Astrocyte of the spinal cord (primary cell): ENCODE measurements at places on chromosomes 4 and X.

DNA sequence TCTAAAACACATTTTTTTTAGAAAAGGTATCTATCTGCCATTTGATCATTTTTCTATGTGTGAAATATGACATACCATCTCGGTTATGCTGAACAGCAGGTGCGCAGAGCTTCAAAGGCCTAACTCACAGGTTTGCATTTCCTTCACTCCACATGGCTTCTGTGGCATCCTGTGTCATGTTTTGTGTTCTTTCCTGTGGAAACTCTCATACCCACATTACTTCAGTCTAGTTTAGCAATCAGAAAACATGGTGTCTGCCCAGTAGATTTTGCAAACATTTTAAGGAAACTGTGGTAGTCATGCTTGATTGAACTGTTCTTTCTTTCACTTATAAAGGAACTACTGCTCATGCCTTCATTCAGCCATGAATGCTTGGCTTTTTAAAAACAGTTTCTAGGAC, 11.3 kb upstream of the ARAP2 start:
- DNase-seq, result no peak

DNA sequence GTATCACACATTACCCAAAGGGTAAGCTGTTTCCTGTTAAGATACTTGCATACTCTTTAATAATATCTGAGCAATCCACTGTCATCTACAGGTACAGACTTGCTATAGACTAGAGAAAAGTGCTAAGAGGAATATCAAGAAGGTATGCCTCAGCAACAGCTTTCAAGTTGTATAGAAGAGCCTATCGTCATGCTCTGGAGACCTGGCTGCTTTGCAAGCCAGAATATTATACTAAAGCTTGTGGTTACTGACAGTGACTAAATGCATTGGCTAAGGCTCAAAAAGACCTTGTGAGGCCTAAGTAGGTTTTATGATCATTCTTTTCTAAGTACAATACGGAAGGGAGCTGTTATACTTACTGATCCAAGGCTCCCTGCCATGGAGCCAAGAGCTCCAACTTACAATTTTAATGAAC, 11.3 kb downstream of the LAMP2 start:
- peak; percentile 84 for DNase-seq

DNA sequence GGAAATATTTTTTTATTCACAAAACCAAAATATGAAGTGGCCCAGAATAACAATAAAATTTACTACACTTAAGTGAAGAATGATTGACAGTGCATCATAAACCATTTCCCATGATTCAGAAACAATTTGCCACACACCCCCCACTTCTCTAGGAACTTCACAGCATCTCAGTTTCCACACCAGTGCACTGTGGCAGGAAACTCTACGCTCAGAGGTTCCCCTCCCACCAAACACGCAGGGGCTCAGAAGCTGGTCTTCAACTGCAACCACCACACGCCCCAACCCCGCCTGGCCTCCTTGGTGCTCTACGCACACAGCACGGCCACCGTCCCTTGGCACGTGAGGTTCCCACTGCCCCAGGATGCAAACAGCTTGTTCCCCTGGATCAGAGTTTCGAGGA, 63.7 kb downstream of the ZFYVE28 start:
- no peak for DNase-seq

- DNase-seq, result no peak
Observed at GRCh38 chrX:85573801-85574200, 194.3 kb upstream of the POF1B start.

DNA sequence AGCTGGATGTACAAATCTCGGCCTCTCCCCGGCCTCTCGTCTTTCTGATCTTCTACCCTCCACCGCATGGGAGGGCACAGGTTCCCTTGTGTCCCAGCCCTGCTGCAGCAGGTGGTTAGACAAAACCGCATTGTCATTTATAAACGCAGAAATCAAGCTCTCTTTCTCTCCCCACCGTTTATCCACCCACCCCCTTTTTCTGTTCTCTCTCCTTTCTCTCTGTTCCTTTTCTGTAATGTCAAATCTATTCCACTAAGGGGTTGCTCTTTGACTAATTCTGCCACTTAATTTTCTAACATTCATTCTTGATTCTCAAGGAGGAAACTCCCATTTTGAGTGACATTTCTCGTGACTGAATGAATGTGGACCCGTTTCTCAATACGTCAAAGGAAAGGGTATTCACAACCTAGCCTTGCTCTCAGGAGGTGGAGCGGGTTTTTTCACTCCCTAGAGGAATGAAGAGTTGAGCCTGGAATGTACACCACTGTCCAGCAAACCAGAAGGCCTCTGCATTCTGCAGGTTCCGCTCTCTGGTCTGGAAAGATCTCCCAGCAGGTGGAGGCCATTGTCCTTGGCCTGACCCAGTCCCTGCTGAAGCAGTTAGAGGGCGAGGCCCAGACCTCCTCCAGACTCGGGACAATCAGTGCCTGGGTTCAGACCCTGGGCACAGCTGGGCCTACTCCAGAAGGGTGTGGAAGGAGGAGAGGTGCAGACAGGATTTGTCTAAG, 70.9 kb upstream of the ENPP6 start:
- no peak for DNase-seq

DNA sequence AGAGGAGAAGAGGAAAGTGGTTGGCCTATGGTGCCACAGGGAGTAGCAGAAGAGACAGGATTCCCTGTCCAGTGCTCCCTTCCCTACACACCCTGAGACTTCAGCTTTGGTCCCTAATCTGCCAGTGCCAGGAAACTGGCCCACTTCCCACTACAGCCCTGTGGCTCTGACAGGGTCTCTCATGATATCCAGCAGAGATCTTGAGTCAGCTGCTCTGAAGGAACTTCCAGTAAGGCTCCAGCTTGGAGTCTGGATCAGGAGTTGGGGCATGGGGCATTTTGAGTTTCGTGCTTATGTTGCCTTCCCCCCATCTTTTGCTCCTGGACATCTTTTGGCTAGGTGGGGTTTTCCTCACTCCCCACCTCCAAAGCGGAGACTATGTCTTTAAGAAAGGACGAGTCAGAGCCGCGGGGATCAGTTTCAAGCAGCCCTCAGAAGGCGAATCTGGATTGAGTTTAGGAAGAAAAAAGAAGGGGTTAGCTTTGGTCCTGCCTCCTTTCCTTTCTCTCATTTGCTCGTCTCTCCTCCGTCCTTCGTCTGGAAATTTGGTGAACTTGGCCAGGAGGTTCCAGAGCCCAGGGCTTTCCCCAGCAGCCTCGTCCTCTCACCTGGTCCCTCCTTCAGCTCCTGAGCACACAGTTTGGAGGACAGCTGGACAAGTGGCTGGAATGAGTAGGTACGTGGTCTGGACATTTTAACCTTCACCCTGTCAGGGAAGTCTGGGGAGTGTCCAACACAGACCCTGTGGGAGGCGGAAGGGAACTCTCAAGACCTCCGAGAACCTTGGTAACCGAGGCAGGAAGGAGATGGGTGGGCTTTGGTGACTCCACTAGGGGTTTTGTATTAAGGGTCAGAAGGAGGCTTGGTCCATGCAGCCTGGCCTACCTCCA, 104.4 kb downstream of the RTL5 start:
- no peak for DNase-seq

DNA sequence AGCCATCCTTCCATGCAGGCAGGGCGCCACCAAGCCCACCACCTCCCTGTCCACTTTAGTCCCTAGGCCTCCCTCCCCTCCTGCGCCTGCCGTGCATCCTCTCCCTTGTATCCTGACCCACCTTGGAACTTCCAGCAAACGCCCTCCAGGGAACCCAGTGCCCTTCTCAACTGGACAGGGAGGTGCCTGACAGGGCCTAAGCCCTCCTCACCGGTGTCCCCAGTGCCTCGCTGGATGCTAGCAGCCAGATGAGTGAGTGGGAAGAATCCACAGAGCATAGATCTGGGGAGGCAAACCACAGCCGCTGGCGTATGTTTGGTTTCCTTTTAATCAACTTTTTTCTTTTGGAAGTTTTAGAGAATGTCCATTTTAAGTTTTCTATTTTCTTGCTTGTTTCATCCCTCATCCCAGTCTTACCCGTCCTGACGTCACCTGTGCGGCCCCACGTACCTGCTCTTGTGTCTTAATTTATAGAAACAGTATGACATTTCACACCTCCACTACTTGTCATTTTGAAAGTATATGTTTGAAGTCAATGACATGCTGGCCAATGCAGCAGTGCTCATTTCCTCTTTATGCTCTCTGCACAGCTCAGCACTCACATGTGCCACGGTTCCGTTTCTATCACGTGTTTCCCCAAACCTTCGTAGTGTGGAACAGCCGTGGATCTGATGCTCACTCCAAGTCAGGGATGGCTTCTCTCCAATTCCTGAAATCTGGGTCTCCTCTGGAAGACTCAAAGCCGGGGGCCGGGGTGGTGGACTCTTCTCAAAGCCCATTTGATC, 3.4 kb upstream of the HMX1 start:
- no peak for DNase-seq

- DNase-seq, result no peak
Observed at GRCh38 chrX:10990418-10990817, 120.7 kb upstream of the HCCS start.

- DNase-seq, result no peak
Observed at GRCh38 chrX:110213183-110213582, 104.7 kb downstream of the AMMECR1 start.

GRCh38 chrX:140724736-140725135, 15.2 kb downstream of the LINC00632 start:
- DNase-seq, result peak; percentile 13

DNA sequence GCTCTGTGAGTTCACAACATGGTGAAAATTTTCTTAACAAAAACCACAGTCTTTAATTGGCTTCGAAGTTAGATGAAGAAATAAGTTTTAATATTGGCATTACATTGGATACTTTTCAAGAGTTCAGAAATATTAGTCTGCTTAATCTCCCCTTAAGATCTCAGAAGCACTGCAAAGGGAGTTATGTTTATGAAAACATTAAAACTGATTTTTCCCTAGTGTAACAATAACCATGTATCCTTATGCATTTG, 1.5 kb downstream of the SETD7 start:
- DNase-seq, result no peak

DNA sequence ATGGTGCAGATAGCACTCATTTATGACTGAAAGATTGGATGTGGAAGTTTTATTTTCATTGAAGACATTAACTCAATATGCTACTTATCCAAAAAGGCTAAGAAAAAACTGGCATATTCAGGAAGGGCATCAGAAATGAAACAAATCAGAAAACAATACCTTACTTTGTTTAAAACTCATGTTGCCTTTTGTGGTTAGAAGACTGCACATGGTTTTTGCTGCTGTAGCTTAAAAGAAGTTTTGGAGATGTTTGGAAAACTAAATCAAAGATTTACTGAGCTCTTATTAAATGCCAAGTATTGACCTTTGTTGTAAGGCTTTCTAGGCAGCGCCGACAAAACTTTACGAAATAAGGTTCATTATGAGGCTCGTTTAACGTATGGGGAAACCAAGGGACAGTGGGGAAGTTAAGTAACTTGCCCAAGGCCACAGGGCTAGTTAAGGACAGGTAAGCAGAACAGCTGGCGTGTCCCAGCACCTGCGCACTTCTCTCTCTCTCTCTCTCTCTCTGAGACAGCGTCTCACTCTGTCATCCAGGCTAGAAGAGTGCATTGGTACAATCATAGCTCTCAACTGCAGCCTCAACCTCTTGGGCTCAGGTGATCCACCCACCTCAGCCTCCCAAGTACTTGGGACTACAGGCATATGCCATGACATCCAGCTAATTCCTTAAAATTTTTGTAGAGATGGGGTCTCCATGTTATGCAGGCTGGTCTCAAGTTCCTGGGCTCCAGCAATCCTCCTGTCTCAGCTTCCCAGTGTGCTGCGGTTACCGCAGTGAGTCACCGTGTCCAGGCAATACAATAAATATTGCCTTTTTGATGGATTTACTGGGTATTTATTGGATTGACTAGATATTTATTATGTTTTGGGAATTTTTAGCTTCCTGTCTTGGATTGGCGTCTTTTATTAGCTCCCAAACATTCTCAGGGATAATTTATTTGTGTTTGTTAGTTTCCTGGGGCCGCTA, 16.1 kb downstream of the LRP2BP start:
- DNase-seq, result no peak

GRCh38 chr4:138686106-138686835, 329.3 kb upstream of the NOCT start:
- DNase-seq, result no peak

GRCh38 chr4:100257567-100257966, 67.3 kb upstream of the DDIT4L start:
- no peak for DNase-seq

DNA sequence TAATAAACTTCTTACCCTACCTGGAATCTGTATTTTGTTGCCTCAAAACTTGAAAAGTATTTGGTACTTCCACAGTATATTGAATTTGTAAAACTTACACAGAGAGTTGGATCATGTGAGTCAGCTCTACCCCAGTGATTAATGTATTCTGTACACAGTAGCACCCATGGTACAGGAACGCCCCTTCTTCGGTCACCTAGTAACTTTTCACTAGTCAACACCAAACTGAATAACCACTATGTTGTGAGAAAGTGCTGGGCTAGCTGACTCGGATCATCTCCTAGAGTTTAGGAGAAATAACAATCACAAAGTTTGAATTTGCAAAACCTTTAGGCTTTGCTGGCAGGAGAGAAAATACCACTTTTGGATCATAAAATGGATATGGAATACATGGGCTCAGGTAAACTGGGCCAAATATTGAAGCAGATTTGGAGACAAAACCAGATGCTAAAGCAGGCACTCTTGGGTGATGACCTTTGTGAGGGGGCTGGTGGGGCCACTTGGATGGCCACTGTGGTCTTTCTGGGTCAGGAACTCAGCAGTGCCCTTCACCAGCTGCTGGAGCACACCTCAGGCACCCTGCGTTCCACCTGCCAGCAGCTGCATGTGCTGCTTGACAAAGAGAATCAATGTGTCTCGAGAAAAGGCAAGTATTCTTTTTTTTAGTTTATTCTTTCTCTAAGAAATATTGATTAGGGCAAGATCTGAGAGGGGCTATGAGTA, at the start of gene DTHD1:
Gene DTHD1, plus strand, starts transcription at position 233 of the 723 bp plus-strand sequence. Its CDS starts 143 bp downstream, at position 376.
- DNase-seq, result no peak

DNA sequence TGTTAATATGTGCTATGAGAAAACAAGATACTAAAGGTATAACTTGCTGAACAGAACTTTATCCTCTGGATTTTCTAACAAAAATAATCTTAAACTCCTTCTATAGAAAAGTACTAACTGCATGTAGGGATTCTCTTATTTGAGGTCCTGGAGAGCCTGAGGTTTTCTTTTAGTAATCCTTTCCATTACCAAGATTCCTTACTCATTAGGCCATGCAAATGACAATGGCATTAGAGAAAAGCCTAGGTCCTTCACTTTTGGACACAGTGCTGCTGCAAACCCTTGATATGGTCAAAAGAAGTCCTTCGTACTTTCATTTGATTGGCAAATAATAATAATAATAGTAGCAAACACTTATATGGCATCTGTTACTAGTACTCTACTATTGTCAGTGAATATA, 3.2 kb downstream of the MMRN1 start:
- DNase-seq, result no peak

- DNase-seq, result peak; percentile 60
Observed at GRCh38 chr4:157220371-157220881, at the start of gene GRIA2. GRIA2 (plus strand) TSS chr4:157220728; CDS start chr4:157221043, 315 bp downstream.

DNA sequence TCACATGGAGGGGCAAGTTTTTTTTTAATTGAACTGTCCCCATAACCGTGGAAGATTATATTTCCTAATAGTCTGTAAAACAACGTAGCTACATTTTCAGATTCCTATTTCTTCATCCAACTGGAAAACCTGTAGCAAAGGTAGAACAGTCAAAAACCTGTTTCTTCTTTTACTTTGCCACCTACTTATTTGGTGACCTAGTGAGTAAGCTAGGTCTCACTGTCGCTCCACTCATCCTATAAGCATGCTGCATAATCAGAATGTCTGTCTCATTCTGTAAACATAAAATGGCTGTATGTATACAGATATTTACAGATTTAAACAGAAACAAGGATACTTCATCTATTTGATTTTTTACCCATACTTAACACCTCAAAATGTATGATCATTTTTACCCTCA, 20.4 kb downstream of the MAML3 start:
- no peak for DNase-seq
